ENCODE measurements at places on chromosomes 3 and 15.

GRCh38 chr3:59192473-59192872, 142.6 kb upstream of the CFAP20DC start:
- DNase-seq, result no peak

GRCh38 chr3:126682009-126682408, 22.0 kb upstream of the CHCHD6 start:
- no peak for DNase-seq

DNA sequence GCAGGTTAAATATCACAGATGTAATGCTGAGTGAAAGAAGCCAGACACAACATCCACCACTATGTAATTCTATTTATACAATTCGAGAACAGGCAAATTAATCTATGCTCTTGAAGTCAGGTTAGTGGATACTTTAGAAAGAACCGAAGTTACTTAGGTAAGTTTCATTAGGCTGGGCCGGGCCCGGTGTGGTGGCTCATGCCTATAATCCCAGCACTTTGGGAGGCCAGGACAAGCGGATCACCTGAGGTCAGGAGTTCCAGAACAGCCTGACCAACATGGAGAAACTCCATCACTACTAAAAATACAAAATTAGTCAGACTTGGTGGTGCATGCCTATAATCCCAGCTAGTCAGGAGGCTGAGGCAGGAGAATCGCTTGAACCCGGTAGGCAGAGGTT, 1105.7 kb downstream of the NSUN3 start:
- DNase-seq, result no peak

DNA sequence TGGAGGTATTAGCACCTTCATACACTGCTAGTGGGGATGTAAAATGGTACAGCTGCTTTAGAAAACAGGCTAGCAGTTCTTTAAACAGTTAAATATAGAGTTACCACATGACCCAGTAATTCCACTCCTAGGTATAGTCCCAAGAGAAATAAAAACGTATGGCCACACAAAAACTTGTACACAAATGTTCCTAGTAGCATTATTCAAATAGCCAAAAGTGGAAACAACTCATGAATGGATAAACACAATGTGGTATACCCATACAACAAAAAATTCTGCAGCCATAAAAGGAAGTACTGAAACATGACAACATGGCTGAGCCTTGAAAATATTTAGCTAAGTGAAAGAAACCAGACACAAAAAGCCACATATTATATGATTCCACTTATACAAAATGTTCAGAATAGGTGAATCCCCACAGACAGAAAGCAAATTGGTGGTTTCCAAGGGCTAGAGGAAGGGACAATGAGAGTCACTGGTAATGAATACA, 40.8 kb upstream of the KLF13 start:
- DNase-seq, result no peak

DNA sequence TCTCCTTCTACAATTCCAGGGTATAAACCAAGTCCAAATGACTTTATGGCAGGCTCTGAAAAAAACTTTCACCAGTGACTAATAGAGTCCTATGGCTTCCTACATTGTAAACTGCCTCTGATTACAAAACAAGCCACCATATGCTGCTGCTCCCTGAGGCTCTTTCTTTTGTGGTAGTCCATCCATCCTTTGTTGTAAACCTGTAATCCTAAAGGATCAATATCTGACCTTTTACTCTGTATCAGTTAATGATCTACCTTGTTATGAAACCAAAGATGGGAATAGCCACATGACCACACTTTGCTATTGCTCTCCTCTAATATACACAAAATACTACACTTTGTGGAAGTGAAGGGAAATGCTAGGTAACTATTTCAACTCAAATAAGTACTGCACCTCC, 434.7 kb upstream of the AGTR1 start:
- DNase-seq, result no peak
